ENCODE measurements at places on chromosomes 13 and 19. TPM values are rescaled to one million over a fixed set of nuclear protein-coding genes. Genes with fewer than 3 reads are reported as not detected.

DNA sequence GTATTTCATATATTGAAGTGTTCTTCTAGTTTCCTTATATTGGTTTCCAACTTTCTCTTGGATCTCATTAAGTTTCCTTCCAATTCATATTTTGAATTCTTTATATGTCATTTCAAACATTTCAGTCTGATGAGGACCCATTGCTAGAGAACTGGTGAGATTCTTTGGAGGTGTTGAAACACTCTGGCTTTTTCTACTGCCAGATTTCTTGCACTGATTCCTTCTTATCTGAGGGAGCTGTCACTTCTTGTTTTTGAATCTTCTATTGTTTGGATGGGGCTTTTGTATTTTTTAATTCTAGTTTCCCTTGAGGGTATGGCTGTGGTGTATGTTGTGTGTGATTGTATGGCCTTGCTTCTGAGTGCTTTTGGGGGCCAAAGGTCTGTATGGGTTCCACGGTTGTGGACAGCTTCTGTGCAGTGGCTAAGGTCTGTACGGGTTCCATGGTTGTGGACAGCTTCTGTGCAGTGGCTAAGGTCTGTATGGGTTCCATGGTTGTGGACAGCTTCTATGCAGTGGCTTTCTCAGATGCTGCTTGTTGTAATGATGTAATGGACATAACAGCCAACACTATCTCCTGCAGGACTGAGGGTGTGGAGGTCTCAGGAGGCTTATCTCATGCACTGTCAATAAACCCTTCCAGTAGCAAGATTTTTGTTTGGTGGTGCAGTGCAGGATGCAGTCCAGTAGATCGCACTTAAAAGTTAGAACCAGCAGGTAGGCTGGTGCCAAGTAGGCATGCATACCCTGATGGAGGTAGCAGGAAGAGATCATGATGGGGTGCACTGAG lies 36.8 kb downstream of the ACSBG2 start:
- no peak for DNase-seq

DNA sequence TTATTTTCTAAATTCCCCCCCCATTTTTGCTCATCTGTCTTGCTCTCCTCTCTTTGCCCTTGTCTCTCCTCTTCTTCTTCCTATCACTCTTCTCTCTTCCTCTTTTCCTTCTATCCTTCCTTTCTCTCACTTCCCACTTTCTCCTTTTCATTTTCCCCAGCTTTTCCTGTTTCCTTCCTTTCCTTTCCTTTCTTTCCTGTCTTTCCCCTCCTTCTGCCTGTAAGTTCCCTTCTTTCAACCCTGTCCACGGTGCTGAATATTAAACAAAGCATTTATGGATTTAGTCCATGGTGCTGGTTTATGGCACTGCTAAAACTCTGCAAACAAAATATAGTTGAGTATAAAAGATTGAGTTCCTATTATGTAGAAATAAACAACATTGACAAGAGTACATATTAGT lies 27.6 kb downstream of the SCEL start:
- DNase-seq = no peak

- DNase-seq = peak; percentile 34
Observed at GRCh38 chr13:84896128-84896527, 903.1 kb downstream of the SLITRK6 start.

DNA sequence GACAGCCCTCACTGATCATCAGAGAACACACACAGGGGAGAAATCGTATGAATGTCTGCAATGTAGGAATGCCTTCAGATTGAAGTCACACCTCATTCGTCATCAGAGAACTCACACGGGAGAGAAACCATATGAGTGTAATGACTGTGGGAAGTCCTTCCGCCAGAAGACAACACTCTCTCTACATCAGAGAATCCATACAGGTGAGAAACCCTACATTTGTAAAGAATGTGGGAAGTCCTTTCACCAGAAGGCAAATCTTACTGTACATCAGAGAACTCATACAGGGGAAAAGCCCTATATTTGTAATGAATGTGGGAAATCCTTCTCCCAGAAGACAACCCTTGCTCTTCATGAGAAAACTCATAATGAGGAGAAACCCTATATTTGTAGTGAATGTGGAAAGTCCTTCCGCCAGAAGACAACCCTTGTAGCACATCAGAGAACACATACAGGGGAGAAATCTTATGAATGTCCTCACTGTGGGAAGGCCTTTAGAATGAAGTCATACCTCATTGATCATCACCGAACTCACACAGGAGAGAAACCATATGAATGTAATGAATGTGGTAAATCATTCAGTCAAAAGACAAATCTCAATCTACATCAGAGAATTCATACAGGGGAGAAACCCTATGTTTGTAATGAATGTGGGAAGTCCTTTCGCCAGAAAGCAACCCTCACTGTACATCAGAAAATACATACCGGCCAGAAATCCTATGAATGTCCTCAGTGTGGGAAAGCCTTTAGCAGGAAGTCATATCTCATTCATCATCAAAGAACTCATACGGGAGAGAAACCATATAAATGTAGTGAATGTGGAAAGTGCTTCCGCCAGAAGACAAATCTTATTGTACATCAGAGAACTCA lies 32.5 kb downstream of the ZNF567 start:
- DNase-seq = no peak

The ZNF709 gene
- total RNA-seq = 1.7 TPM

The PTPRH gene
- 0.29 TPM for total RNA-seq

The CYP2B6 gene
- not detected for total RNA-seq

All from glomerular endothelial cell (primary cell).